ENCODE measurements at places on chromosomes 7 and 10.

DNA sequence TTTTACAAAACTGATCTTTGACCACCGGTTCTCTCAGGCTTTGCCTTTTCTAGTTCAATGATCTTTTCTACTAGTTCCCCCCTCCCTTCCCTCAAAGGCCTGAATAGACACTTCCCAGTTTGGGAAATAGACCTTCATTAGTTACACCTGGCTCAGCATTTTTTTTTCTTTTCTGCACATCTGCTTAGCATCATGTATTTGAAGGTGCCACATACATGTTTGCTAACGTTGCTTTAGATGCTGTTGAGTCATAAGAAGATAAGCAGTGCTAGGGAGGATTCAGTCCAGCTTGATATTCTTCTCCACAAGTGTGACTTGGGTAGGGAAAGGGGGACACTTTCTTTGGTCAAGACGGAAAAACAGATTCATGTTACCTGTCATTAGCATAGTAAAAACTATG, 78.3 kb downstream of the BICC1 start:
- DNase-seq, result no peak

- no peak for DNase-seq
Observed at GRCh38 chr10:128429835-128430513, 303.8 kb upstream of the MKI67 start.

DNA sequence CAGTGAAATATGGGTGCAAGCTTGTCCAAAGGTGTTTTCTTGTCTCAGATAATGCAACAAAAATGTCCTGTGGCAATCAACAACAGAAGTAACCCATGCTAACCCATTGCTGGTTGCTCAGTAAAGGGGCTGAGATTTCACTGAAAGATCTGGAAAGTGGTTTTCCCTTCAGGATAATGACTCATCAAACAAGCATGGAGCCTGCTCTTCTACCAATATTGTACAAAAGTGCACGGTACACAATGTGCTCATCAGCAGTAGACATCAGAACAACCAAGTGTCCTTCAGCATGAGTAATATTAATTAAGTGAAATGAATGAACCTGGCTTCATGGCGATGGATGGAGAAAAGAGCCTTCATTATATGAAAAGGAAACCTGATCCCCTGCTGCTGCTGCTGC, 287.1 kb upstream of the NEBL start:
- DNase-seq, result no peak

GRCh38 chr10:11363497-11363896, 248.0 kb downstream of the USP6NL start:
- no peak for DNase-seq

GRCh38 chr10:990808-991207, 2.6 kb downstream of the GTPBP4 start:
- no peak for DNase-seq

DNA sequence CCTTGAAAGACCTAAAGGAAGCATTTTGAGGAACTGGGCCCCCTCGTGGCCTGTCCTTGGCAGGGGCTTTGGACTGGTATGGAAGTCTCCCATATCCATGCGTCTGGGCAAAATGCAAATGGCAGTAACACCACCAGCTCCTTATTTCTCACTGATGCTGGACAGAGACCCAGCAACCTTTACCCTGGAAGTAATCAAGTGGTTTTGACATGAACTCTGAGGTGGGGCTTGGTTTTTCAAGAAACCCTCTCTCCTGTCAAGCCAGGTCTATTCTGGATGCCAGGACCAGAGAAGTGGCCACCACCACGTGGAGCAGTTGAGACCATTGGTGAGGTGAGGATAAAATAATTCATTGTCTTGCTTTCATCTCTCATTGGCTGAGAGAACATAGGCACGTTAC, 84.4 kb downstream of the OTUD1 start:
- no peak for DNase-seq

DNA sequence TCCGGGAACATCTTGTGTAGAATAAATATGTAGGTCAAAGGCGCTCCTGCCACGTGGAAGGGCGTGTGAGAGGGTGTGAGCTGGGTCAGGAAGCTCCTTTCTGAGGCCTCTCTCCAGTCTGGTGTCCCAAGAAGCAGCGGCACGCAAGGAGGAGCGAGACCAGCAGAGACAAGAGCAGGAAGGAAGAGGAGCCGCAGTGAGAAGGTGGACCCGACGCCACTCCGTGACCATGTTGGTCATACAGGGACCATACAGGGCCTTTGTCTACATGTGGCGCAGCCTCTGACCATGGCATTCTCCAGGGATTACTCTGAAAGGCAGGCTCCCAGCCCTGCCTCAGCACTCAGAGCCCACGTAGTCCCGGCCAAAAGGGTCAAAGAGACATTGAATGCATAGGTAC, 26.2 kb upstream of the EN2 start:
- DNase-seq, result no peak

DNA sequence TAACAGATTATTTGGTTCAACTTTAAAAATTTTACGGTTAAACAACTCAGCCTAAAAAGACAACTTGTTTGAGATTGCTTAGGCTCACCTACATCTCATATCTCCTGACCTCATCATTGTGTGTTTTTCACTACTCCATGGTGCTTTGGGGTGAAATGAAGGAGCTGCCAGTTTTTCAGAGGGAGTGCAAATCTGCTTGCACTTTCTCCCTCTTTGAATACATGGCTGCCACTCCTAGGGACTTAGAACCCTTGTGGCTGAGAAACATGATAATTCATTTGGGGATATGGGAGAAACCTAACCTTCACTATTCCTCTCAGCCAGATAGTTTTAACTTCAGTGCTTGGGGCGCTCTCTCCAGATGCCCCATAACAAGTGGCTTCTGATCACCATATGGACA, 2.7 kb downstream of the CCSER2 start:
- DNase-seq, result no peak

DNA sequence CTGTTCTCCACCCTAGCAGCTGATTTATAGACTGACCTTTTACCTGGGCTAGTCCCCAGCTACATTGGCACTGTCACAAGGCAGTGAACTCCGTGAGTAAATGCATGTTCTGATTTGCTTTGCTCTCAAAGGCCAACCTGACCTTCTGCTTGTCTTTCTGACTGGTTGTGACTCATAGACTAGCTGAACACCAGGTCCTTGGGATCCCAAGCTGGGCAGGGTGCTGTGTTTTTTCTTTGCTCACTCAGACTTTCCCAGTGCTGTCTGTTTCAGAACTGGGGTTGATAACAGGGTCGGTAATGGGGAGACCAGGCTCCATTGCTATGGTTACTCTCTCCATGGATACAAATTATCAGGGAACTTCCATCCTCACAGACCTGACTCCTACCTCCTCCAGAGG, 35.0 kb downstream of the EVX1 start:
- no peak for DNase-seq

DNA sequence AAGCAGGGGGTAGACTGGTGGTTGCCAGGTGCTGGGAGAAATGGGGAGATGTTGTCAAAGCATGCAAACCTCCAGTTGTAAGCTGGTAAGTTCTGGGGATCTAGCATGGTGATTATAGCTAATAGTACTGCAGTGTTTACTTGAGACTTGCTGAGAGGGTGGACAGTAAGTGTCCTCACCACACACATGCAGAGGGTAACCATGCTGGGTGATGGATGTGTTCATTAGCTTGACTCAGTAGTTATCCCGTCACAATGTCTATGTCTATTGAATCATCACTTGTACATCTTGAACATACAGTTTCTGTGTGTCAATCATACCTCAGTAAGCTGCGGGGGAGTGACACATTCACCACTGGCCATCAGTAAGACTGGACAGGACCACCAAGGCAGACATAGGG, 42.1 kb downstream of the GSDME start:
- DNase-seq, result no peak

- no peak for DNase-seq
Observed at GRCh38 chr10:31754803-31755624, 173.6 kb downstream of the ARHGAP12 start.

- DNase-seq, result no peak
Observed at GRCh38 chr7:131021902-131022301, 287.9 kb upstream of the KLF14 start.

DNA sequence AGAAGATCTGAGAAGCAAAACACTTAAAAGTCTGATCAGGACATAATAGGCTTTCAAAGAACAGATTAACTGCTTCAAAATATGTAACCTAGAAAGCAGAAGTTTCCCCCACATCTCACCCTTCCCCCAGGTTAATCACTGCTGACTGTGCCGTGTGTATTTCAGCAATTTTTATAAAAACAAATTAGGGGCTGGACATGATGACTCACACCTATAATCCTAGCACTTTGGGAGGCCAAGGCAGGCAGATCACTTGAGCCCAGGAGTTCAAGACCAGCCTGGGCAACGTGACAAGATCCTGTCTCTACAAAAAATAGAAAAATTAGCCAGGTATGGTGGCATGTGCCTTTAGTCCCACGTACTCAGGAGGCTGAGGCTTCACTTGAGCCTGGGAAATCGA, 67.6 kb upstream of the GATA3 start:
- DNase-seq, result no peak

DNA sequence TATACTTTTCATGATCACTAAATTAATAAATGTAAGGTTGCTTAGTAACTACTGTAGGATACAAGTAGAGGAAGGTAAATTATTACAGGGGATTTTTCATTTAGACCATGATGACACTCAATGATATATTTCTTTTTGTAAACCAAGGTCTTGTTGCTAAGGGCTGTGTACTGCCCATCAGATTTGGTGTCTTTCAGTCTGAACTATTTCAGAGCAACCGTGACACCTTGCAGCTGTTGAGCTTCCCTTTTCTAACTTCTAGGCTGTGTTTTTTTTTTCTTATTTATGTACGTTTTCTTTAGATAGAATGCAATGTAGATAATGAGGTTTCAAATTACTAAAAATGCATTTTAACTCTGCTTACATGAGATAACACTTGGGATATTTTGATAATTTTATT, 292.0 kb upstream of the MBL2 start:
- DNase-seq, result no peak

- no peak for DNase-seq
Observed at GRCh38 chr10:123212063-123212462, 57.9 kb downstream of the BUB3 start.

DNA sequence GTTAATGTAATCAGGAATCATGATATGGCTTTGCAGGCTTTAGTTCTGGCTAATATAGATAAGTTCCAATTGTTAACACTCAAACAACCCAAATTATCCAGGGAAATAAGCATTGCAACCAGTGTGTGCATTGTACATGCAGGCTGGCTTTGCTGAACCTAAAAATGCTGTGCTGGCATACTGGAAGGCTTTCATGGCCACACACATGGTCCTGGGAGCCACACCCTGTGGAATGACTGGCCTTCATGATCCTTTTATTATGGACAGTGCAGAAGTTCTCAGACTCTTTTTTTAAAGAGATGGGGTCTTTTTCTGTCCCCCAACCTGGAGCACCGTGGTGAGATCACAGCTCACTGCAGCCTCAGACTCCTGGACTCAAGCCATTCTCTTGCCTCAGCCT, 5.0 kb downstream of the ELMO1 start:
- DNase-seq, result no peak

- DNase-seq, result no peak
Observed at GRCh38 chr7:43869867-43870240, 537 bp upstream of the MRPS24 start.

GRCh38 chr10:115856580-115856979, 416.4 kb downstream of the GFRA1 start:
- DNase-seq, result no peak

- no peak for DNase-seq
Observed at GRCh38 chr10:132832186-132832969, 46.4 kb upstream of the NKX6-2 start.

GRCh38 chr10:90969947-90970673, 49.2 kb upstream of the ANKRD1 start:
- no peak for DNase-seq

- DNase-seq, result no peak
Observed at GRCh38 chr7:116037401-116037800, 6.8 kb upstream of the TFEC start.

All from stimulated activated CD4-positive, alpha-beta T cell treated with anti-CD3 and anti-CD28 coated beads, Interleukin-12 subunit alpha, Interleukin-12 subunit beta, amount 100 ng/mL, for 48 hours (primary cell).